T-helper 1 cell (primary cell): ENCODE measurements at places on chromosomes 12 and 14.

DNA sequence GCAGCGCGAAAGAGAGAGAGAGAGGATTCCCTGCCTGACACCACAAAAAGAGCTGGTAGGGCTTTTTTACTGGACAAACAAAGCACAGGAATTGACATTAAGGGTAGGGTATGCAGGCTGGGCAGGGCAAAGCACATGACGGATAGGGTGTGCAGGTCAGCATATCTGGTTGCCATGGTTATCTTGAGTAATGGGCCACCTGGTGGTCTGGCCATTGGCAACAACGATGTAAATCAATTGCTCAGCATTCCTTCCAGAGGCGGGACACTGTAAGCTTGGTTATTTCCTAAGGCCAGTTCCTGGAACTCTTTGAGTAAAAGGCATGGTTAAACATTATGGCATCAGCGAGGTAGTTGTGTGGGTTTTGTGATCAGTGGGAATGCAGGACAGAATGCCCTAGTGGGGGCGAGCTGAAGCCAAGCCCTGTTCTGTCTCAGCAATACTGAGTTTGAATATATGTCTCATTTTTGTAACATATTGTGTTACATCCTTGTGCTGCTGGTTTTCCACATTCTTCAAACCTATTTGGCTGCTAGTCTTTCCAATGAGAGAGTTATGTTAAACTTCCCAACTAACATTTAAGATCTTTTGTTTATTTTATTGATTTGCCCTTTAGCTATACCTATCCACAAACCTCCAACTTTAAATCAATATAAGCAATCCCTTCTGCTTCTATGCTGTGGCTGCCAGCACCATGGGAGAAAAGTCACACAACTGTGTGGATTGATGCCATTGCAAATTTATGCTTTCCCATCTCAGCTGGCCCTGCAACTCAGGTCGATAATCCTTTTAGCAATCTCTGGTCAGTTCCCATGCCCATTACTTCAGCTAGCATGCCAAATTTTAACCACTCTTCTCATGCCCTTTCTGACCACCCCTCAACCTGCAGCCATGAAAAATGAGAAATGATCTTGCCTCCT is 396.7 kb upstream of the PDE3A start:
- DNase-seq = no peak

GRCh38 chr12:20369305-20370013 is 1.1 kb downstream of the PDE3A start:
- DNase-seq = no peak

DNA sequence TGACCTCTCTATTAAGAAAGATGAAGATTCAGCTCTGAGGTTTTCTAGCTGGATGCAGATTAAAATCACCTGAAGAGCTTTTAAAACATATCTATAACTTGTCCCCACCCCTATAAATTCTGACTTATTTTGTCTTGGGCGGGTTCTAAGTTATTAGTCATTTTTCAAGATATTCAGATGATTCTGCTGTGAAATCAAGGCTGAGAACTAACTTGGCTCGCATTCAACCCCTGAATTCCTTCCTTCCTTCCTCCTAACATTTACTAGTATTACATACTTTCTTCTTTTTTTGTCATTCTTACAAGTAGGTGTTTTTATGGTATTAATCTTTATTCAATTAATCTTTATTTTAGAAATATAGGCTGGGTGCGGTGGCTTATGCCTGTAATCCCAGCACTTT is 55.4 kb downstream of the SSPN start:
- DNase-seq = no peak

DNA sequence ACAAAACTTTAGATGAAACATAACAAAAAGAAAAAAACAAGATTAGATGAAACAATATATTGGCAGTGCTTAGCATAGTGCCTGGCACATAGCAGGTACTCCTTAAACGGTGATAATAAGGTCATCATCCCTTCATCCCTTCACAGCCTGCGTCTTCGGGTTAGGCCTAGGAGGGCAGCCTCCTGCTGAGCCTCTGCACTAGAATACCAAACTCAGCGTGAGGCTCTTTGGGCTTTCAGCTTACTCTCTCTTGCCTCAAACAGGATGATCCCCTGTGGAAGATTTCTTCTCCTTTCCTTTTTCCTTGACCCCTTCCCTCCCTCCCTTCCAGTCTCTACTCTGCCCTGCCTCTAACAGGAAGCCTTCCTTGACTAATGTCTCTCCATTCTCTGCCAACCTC is 14.4 kb upstream of the FIGNL2 start:
- no peak for DNase-seq

GRCh38 chr12:115873451-115874082 is 403.9 kb downstream of the MED13L start:
- no peak for DNase-seq

GRCh38 chr12:47071241-47071852 is 8.1 kb upstream of the PCED1B start:
- DNase-seq = no peak

DNA sequence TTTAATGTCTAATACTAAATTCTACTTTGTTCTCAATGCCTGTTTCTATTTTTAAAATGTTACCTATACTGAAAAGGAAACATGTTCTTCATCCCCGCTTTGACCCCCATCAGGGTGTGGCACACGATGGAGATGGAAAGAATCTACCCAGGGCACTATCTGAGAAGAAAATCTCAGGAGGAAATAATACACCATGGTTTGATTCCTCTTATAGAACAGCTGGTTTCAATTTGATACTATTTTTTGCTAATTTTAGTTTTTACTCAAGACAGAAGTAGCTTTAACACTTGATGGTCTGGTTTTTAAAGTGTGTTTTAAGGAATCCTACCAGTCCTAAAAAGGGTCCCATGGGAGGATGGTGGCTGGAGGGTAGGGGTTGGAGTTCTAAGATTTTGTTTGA is 56.7 kb downstream of the PPM1H start:
- no peak for DNase-seq

DNA sequence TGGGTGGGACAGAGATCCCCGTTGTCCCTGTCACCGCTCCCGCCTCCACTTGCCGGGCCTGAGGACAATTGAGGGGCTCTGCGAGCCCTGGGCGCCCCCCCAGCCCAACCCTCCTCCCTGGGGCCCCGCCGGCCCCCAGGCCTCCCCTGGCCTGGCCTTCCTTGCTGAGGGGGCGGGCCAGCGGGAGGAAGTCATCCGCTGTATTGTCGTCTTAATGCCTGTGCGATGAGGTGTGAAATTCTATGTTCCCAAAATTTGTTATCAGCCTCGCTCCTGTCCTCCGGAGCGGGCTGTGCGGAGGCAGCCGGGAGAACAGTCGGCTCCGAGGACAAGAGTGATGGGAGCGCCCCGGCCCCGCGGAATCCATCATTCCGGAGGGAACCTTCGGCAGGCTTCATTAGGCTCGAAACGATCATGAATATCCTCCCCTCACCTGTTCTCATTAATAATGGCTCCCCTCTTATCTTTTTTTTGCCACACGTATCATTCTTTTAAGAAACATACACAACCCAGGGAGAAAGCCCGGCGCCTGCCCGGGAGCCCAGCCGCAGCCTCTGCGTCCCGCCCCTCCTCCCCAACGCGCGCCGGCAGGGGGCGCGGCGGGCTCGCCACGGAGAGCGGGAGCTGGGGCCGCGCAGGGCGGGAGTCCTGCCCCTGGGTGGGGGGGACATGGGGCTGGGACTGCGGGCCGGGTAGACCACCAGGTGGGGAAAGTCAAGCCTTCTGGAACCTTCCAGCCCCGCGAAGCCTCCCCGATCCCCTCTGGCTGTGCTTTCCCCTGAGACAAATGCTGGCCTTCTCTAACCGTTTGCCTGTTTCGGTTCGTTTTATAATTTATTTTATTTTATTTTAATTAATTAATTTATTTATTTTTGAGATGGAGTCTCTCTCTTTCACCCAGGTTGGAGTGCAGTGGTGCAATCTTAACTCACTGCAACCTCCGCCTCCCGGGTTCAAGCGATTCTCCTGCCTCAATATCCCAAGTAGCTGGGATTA is 17.1 kb upstream of the DLK1 start:
- DNase-seq = no peak

GRCh38 chr12:108853981-108854446 is 3.4 kb downstream of the SSH1 start:
- no peak for DNase-seq

DNA sequence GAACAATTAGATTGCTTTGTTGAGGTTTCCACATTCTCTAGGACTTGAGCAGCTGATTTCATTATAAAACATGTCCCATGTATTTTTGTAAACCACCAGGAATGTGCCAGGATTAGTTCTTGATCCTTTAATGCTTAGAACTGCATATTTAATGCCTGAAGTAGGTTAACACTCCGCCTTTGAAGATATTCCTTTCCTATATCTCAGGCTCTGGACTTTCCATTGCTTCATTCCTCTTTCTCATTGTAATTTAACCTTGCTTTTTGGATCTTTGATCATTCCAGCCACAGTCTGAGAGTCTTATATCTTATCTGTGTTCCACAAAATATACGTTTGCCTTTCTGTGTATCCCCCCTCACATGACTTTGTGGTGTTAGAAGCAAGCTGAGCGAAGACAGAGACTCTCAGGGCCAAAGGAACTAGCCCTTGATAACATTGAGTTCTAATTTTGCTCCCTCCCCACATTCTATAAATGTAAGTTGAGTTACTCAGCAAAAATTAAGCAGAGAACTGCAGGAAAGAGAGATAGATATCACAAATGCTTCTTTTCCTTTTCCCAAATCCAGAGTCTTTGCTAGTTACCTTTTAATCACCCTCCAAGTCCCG is 2.4 kb upstream of the CLEC1B start:
- DNase-seq = no peak

GRCh38 chr14:81684696-81685095 is 151.0 kb upstream of the SEL1L start:
- DNase-seq = no peak

GRCh38 chr12:68158432-68158831 is 1.1 kb downstream of the IFNG start:
- no peak for DNase-seq

GRCh38 chr14:69413483-69413882 is 15.0 kb downstream of the SLC39A9 start:
- no peak for DNase-seq

DNA sequence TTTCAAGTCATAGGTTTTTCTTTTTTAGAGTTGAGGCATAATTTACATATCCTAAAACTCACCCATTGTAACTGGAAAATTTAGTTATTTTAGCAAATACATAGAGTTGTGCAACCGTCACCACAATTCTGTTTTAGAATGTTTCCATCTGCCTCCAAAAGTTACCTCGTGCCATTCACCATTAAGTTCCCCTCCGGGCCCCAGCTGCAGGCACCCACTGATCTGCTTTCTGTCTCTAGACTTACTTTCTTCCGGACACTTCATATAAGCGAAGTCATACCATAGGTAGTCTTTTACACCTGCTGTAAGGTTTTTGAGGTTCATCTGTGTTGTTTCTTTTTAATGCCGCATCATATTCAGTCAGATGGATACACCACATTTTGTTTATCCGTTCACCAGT is 28.7 kb downstream of the PPP2R5C start:
- no peak for DNase-seq

GRCh38 chr12:66047411-66048021 is 83.0 kb downstream of the LLPH start:
- DNase-seq = no peak
